Frontal cortex (tissue), 4 donors: ENCODE measurements at places on chromosomes 3 and 15. TPM values are rescaled to one million over a fixed set of nuclear protein-coding genes. Genes with fewer than 3 reads are reported as not detected.
A peak's percentile ranks its signal among the peaks of the same experiment; 100 is the strongest.

PAK6 gene
- 11.8 TPM for total RNA-seq

MME gene
- total RNA-seq: 4.1 TPM

KNL1 gene
- total RNA-seq: 6.5 TPM

MYLK gene
- 6.1 TPM for total RNA-seq

SPTSSB gene
- total RNA-seq: 3.3 TPM

OR5K2 gene
- not detected for total RNA-seq

GUCA1C gene
- not detected for total RNA-seq

SUSD5 gene
- total RNA-seq: 2.0 TPM

CX3CR1 gene
- 7.3 TPM for total RNA-seq

XCR1 gene
- total RNA-seq: not detected

TAGLN3 gene
- total RNA-seq: 174 TPM

TLR9 gene
- not detected for total RNA-seq

TRIM42 gene
- total RNA-seq: not detected

NANOGP8 gene
- total RNA-seq: not detected

DNA sequence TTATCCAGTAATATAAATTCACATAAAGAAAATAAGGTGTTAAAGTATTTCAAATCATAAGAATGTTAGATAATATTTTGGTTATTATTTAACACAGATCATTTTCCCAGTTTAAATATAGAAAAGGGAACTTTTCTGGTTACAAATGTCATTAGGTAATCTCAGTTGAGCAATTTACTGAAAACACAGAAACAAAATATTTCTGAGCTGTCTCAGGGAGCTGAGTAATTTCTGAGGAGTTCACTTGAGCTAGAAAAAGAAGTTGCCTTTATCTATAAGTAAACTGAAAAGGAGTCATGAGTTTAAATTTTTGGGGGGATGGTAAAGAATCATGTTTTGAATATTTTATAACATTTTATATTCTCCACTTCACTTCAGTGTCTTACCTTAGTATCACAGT lies 855.4 kb upstream of the ARPP21 start:
- no peak for DNase-seq

- DNase-seq: no peak
Observed at GRCh38 chr3:188687389-188687788, 484.4 kb upstream of the TPRG1 start.

GRCh38 chr15:61500951-61501620 lies 272.0 kb upstream of the RORA start:
- DNase-seq: no peak

DNA sequence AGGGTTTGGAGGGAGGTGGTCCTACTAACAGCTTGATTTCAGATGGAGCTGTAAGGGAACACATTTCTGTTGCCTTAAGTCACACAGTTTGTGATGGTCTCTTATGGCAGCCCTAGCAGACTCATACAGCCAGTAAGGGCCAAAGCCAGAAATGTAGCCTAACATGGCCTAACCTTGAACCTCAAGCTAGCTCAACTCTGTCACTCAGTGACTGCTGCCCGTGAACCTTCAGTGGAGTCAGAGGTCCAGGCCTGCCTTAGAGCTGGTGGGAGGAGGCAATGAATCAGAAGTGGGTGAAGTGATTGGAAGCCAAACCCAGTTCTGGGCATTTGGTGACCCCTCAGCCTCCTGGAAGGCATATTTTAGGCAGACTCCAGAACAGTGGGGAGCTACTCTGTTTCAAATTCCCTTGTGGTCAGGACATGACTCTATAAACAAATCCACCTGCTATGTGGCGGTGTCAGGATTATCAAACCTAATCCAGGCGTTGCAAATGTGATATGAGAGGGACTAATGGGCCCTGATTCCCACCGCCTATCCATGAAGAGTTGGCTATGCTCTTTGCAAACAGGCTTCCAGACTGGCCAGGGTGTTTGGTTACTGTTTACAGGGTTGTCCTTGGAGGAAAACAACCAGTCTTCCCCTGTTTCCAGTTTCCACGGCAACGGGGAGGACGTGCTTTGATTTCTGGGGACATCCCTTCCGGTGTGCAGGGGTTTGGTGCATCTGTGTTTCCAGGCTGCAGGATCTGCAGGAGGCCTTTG lies 105.9 kb upstream of the AGBL1 start:
- no peak for DNase-seq

DNA sequence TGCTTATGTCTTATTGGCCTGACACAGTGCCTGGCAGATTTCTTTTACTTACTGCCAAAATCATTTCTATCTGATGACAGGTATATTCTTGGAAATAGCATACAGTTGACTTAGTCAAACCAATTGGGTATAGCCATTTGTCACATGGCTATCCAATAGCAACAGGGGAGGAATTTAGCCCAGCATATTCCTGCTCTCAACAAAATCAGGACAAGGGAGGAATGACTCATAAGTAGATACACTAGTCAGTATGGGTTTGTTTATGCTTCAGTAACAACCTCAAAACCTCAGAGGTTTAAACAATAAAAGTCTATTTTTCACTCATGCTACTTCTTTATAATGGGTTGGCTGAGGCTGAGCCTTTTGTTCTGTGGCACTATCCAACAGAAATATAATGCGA lies 38.0 kb upstream of the VILL start:
- no peak for DNase-seq

DNA sequence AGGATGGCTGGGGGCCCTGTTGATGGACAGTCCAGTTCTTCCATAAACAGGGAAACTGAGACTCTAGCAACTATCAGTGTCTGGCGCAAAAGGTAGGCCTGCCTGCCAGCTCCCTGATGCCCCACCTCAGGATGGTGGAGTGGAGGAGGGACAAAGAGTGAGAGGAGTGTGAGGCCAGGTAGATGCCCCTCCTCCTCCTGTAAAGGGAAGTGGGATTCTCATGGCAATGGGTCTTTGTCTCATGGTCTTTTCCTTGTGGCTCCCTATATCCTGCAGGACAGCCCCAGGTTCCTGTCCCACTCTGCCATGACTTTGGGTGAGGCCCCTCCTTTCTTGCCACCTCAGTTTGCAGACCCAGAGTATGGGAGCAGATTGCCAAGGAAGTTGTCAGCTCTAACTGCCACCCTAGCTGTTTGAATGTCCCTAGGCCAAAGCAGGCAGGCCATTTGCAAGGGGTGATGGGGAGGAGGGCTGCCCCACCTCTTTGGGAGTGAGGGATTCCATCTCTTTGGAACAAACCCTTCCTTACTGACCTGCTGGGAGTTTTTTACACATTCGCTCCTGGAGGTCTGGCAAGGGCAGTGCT lies 2.8 kb upstream of the DNAH1 start:
- no peak for DNase-seq

- no peak for DNase-seq
Observed at GRCh38 chr3:101720851-101721840, 3.3 kb upstream of the CEP97 start.

- DNase-seq: no peak
Observed at GRCh38 chr3:174094669-174095068, 697.1 kb downstream of the NLGN1 start.

- DNase-seq: no peak
Observed at GRCh38 chr3:116966649-116967048, 257.1 kb downstream of the TUSC7 start.

DNA sequence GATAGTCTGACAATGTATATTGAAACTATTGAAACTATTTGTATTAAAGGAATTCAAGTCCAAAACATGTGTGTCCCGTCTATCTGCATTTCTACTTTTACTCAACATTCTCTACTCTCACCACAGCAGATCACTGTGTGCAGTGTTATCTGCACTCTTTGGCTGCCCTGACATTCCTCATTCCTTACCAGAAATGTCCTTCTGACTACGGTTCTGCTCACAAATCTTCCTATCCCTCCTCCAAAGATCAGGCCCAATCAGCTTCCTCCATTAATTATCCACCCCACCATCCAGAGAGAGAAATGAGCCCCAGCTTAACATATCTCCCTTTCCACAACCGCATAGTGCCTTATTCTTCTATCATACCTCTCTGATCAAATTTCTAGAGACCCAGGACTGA lies 94.7 kb downstream of the TBL1XR1 start:
- no peak for DNase-seq

GRCh38 chr15:43285609-43286037 lies 18.9 kb upstream of the TGM5 start:
- DNase-seq: peak; percentile 64

- no peak for DNase-seq
Observed at GRCh38 chr15:98967096-98967495, 40.5 kb downstream of the PGPEP1L start.

DNA sequence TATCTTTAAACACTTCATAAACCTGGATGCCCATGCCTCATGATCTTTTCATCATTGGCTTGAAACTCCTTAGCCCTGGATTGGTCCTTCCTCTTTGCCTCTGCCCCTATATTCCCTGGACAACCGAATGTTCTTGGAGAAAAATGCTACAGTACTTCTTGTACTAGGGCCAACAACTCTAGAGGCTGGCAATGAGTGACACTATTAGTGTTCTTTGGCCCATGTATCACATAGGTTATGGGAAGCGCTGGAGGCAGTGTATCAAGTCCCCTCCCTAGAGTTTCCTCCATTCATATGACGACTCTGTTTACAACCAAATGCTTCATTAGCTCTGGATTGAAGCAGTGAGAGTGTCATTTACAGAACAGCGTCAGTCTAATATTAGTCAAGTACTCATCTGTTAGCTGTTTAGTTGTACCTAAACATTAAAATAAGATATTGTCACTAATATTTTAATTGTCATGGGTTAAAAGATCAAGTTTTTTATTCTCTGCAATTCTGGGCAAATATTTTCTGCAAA lies 66.4 kb upstream of the MYO5C start:
- no peak for DNase-seq

- DNase-seq: no peak
Observed at GRCh38 chr15:64892847-64893403, 18.8 kb upstream of the ANKDD1A start.

DNA sequence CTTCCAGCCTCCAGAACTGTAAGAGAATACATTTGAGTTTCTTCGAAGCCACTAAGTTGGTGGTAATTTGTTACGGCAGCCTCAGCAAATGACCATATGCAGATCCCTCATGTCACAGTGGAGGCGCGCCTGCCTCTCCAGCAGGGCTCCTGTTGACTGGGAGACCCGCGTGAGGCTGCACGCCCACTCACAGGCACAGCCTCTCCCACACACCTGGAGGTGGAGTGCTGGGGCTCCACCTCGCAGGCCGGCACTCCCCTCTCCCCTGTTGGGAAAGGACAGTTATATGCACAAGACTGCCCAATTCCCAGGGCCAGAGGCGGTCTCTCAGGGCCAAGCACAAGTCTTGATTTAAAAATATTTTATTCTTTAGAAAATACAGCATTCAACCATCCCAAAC lies 2.8 kb upstream of the TLR9 start:
- no peak for DNase-seq

DNA sequence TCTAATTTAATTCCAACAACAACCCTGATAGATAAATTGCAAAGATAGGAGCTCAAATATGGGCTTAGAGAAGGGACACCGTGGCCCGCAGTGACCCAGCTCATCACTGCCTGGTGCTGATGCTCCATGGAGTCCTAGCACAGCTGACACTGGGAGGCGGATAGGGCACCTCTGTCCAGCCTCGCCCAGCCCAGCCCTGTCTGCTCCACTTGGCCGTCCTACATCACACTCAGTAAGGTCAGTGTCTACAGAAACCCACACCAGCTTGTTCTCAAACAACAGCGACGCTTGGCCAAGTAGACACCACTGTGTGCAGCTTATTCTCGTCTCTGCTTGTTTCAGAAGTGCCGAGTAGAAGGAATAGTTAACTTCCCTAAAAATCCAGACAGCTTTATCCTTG lies 33.9 kb downstream of the GABRB3 start:
- DNase-seq: no peak

GRCh38 chr3:89314454-89315098 lies 207.2 kb downstream of the EPHA3 start:
- DNase-seq: no peak

- DNase-seq: no peak
Observed at GRCh38 chr15:40357246-40357645, 773 bp upstream of the DISP2 start.

DNA sequence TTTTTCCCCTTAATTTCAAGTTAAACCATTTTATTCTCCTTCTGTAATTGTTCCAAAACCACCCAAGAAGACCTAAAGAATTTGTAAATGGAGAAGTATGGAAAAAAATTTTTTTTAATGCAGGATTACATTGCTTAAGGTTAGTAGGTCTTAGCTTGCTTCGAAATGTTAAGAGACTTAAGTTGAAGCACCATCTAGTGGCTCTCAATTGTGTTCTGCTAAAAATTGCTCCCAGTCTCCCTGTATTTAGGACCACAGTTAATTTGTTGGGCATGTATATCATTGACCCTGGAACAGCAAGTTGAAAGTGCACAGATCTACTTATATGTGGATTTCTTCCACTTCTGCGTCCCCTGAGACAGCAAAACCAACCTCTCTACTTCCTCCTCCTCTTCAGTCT lies 32.4 kb downstream of the CD200R1L start:
- no peak for DNase-seq

GRCh38 chr15:66581972-66582537 lies 16.3 kb upstream of the LCTL start:
- no peak for DNase-seq

- peak; percentile 49 for DNase-seq
Observed at GRCh38 chr3:151460774-151461450, at the start of gene IGSF10. Gene IGSF10, minus strand, starts transcription at chr3:151461061. Its CDS starts 2,352 bp downstream, at chr3:151458709.

DNA sequence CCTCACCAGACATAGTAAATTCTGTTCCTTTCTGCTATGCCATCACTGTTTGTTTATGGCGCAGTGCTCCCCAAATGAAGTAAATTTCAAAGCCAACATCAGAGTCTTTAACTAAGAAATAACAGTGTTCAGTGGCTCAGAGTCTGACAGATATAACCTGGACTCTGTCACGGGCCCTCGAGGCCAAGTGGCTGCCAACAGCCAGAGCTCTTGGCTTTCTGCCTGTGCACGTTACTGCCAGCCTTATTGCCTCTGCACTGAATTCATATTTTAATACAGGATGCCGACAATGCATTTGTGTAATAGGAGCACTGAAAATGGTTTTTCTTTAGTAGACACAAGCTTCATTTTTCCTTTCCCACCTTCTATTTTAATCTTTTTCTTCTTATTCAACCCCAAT lies 219.9 kb downstream of the NLGN1 start:
- no peak for DNase-seq

GRCh38 chr3:181567311-181568075 lies 144.2 kb upstream of the SOX2 start:
- no peak for DNase-seq

GRCh38 chr3:196414469-196414868 lies 17.8 kb downstream of the UBXN7 start:
- no peak for DNase-seq

DNA sequence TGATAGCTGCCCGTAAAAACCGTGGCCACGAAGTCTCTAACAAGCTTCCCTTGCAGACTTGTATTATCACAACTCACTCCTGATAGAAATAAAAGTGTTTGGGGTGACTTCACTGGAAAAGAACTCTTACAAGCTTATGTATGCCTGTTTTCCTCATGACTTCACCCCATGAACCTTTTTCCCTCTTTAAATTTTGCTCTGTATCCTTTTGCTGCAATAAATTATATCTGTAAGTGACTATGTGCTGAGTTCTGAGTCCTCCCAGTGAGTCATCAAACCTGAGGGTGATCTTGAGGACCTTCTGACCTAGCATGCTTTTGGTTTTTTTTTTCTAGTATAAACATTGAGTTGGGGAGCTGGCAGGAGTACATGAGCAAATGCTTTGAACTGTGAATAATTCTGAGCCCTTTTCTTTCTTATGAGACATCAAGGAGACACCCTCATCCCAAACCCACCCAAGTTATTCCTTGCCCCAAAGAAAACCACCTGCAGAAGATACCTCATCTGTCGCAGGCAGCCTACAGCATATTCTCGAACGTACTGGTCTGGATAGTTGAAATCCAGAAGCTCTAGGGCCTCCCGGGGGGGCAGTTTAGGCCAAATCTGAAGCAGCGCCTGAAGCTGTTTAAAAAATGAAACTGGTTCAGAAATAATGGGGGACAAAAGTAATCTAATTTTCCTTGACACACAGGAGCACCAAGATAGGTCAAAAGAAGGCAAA lies 85.9 kb downstream of the FAIM start:
- DNase-seq: no peak
